ENCODE measurements at places on chromosomes 4 and X.
A peak's percentile ranks its signal among the peaks of the same experiment; 100 is the strongest.

DNA sequence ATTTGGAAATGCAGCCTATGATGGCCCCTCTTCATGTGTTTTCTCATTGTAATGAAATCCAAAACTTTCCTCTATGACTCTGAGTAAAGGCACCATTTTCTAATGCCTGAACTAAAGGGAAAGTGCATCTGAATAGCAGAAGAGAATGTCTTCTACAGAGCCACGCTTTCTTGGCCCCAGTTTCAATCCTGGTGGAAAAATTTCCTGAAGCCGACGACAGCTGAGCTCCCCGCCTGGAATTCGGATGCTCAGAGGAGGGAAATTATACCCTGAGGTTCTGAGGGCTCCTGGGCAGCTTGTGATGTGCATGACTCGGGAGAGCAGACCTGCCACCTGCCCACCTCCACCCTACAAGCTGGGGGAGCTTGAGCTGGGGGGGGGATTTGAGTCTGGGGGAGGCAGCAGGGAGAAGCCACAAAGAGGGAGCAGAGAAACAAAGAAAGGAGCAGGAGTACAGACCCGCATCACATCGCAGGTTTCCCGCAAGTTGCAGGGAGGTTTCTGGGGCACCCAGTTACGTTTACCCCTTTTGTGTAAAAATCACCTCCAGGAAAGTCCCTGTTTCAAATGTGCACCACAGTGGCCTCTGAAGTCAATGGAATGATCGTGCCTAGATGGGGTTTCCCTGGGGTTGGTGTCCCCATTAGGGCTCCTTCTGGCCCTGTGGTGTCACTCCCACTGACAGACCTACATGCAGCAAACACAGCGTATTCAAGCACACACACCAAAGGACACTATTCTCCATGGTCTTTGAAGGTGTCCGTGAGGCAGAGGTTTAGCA lies 145.6 kb upstream of the RBPJ start:
- DNase-seq, result peak; percentile 21

DNA sequence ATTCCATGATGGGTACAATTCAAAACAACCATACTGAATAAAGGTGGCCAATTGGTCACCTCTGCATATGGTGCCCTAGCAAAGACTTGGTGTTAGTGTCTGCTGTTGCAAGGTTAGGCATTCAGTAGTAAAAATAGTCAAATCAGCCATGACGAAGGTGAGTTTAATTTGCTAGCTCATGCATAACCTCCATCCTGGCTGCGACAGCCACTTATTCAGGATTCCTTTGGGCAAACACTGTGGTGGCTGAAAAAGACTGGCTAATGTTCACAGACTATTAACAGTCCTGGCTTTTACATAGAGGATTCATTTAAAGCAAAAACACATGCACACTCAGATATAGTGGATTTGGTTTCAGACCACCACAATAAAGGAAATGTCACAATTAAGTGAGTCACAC lies 34.8 kb upstream of the MAP9 start:
- DNase-seq, result no peak

DNA sequence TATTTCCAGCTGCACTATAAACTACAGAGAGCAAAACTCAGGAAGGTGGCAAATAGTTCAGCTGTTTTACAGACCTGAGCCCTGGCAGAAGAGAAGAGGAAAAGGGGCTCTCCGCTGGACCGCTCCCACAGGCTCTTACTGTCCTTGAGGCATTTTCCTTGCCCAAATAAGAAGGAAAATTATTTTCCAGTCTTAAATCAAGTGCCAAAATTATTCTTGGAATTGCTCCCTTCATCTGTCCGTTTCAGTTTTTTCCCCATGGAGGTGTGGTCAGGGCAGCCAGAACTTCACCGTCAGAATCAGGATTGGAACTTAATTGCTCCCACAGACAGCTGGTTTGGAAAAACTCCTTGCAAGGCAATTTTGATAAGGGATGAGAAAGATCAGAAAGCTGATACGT lies 35.2 kb upstream of the SPINK2 start:
- no peak for DNase-seq

DNA sequence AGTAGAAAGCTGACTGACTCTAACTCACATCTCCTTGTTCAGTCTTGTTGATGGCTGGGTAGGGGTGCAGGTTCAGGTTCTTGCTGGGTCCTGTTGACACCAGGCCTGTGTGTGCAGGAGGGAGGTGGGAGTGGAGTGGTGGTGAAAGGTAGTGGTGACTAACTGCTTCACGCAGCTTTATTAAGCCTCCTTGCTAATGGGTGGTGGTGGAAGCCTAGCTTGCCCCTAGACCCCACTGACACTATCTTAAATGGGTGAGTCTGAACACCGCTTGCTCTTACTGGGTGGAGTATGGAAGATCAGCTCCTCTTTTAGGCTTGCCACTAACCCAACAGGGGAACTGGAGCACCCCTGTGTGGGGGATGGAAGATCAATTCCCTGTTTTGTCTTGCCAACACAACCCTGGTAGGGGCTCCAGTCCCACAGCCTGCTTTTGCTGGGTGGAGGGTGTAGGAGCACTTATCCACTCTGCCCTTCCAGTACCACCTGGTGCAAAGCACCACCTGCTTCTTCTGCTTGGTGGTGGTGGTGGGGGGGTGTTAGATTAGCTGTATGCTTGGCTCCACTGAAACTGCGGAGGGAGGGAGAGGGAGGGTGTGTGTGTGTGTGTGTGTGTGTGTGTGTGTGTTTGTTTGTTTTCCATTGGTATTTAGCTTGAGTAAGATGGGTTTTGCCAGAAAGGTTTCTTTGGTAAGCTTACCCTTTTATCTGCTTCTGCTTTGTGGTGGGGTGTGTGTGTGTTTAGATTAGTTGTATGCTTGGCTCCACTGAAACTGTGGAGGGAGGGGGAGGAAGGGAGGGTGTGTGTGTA lies 25.6 kb downstream of the KDM6A start:
- DNase-seq, result no peak

- DNase-seq, result peak; percentile 65
Observed at GRCh38 chrX:153582896-153583295, 16.0 kb downstream of the CCNQ start.

GRCh38 chr4:119025916-119026661 lies 109.5 kb upstream of the MYOZ2 start:
- DNase-seq, result no peak

GRCh38 chr4:25120146-25120940 lies 39.9 kb downstream of the SEPSECS start:
- no peak for DNase-seq

DNA sequence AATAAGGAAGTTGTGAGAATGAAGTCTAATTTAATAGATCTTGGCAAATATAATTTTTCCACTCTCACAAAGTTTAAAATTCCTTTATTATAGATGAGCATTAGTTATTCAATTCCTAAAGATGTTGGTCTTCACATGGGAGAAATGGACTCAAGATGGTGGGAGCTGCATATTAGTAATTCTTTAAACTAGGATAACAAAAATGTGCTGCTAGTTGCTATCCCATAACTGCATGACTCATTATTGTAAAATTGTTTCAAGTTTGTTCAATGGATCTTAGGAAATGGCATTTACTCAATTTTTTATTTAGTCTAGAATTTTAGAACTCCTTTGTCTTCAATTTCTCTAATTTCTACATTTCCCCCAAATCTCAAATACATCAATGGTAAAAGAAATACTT lies 155.8 kb downstream of the ATP10D start:
- DNase-seq, result no peak

DNA sequence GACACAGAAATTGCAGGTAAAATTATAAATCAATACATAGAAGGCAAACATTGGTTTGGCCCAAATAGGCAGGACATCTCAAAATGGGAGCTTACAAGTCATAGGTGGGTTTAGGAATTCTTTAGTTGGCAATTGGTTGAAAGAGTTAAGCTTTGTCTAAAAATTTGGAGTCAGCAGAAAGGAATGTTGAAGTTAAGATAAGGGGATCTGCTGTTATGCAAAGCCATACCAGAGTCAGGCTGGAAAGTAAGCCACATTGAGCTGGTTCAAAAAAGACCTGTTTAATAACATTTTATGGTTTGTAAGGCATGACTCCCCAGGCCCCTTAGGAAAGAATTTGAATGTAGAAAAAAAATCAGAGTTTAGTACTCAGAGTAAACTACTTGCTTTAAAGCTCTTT lies 92.6 kb downstream of the IL13RA2 start:
- DNase-seq, result no peak

GRCh38 chrX:40849906-40850823 lies 114.8 kb upstream of the MED14 start:
- no peak for DNase-seq

DNA sequence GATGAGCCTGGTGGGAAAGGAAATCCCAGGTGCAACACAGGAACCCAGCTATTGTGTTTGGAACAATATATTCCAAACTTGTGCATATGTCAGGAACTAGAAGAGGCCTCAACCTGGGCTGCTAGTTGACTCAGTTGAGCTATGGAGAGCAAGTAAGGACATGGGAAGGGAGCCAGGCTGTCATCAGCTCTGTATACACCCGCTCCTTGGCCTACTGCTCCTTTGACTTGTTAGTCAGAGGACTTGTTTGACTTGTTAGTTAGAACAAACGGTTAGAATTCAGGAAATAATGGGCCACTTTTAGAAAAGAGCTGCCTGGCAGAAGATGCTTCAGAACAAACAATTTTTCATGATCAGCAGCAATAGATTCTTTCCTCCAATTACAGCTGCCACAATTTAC lies 76.4 kb downstream of the CBLL2 start:
- no peak for DNase-seq

DNA sequence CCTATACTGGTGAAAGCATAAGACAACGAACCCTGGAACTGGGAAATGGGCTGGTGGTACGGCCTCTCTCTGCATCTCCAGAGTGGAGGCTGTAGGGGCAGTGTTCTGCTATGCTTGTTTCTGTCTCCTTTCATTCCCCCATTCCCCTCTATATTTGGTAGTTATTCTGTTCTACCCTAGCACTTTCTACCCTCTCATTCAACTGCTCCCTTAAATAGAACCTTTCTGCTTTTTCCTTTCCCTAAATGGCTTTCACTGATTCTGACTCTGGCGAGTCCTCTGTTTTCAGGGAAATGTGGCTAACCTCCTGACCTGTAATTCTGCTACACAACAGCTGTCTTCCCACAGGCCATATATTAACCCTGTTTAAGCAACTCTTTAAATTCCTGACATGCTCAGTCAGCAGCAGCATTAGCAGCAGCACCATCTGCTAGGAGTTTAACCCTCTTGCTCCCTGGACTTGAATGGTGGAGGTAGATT lies 94.2 kb downstream of the CXCL13 start:
- DNase-seq, result no peak

DNA sequence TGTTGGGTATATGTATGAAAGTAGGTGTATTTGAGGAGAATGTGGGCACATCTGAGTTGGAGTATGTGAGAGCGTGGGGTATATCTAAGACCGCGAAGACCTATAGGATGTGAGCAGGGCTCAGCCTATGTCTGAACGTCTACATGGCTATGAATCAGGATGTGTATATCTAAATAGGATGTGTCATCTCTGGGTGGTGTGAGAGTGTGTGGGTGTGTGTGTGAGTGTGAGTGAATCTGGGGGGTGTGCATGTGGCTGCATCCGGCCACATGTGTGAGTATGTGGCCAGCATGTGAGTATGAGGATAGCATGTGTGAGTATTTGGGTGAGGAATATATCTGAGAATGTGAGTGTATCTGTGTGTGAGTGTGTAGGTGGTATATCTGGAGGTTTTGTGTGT lies 7.7 kb downstream of the GPR173 start:
- DNase-seq, result no peak

DNA sequence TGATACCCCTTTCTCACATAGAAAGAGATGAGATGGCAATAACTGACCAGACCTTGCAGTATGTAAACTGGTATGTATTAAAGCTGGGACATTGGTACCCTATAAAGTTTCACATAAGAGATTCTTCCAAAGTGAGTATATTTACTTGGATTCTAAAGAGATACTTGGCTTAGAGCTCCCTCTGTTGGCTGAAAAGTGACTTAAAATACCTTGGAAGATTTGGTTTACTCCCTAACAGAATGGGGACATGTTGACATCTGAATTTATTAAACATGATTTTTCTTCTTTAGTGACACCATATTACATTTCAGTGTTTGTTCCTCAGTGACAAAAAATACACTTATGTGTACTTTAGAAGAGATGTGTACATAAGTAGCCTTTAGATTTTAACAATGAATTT lies 47.9 kb upstream of the RGN start:
- no peak for DNase-seq

DNA sequence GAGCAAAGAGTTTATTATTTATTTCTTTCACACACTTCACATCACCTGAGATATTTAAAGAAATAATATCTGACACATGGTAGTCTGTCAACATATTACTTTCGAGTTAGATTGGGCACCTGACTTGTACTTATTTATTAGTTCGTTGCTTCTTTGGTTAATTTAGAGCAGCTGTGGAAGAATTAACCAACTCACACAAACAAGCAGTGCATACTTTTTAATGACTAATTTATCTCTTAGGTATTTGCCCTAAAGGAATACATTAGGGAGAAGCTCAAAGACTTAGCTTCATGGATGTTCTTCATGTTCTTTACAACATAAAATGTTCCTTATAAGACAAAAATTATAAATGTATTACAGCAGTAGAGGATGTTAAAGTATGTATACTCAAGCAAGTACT lies 242.9 kb downstream of the ARHGAP24 start:
- DNase-seq, result no peak

- no peak for DNase-seq
Observed at GRCh38 chr4:5399124-5399523, 309.2 kb downstream of the EVC2 start.

DNA sequence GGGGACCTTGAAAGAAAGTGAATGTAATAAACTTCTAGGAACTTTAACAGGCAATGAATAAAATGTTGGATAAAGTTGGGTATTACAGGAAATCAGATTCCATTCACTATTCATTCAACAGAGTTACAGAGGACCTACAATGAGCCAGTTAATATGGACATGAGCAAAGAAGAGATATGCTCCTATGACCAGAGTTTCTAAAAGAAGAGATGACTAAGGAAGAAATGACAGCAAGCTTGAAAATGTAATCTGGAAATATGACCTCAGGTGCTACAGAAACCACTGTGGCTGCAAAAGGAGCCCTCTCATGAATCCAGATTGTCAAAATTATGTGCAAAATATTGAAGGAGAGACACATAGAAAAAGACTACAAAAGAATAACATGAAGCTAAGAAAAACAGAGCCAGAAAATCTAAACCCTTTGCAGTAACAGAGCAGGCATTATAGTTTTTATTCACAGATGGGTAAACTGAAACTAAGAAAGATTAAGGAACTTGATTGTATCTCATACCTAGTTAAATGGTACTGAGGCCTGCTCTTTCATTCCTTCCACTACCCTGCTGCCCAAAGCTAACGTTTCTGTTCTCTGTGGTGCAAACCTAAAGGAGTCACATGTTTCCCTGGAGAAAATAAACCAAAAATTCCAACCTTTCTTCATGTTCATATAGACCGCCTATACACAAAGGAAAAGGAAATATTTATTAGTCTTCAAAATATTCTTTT lies 378.3 kb downstream of the GBA3 start:
- no peak for DNase-seq
